Fibroblast of skin of left biceps (primary cell): ENCODE measurements at places on chromosomes 4 and X.

GRCh38 chr4:26015133-26015651 lies 101.2 kb downstream of the SMIM20 start:
- DNase-seq, result peak; percentile 93

GRCh38 chr4:25106363-25107151 lies 53.7 kb downstream of the SEPSECS start:
- no peak for DNase-seq

GRCh38 chr4:152224721-152225420 lies 311.0 kb downstream of the FBXW7 start:
- no peak for DNase-seq

- no peak for DNase-seq
Measured at GRCh38 chr4:94711635-94712034, 46.1 kb upstream of the BMPR1B start.

- DNase-seq, result peak; percentile 46
Measured at GRCh38 chr4:141410839-141411238, 190.1 kb downstream of the ZNF330 start.

DNA sequence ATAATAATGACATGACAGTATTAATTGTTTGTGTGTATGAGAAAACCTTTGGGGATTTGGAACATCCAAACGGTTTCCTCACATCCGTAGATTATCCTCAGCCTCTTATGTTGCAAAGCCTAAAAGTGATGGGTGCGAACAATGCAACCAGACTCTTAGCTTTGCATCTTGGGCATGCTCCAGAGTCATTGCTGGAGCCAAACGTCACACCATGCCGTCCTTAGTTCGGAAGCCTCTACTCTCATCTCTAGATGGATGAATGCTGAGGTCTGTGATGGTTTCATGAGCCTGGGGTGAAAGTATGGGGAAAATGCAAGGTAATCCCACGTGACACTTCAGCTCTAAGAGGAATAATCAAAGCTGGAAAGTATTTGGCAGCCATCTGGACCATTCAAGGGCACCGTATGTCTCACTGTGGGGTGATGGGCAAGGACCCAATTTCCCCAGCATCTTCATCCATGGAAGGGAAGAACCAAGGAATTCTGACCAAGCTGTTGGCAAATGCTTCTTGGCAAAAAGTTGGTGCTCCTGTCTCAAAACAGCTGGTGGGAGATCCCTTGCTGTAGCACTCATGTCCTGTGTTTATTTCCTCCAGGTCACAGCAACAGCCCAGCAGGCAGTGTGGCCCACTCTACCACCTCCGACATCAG lies 6.3 kb upstream of the RTL5 start:
- no peak for DNase-seq

DNA sequence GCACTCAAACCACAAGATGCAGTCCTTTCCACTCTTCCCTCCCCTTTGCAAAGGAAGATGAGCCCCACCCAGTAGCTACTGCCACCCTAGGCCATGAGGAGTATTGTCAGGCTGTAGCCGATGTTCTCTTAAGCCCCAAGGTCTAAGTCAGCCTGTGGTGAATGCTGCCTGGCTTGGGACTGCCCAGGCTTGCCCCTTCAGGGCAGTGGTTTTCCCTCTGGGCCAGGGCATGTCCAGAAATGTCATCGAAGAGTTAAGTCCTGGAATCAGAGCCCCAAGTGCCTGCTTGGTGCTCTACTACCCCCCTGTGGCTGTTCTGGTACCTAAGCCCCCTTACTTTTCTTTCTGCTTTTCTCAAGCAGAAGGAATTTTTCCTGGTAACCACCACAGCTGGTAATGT lies 11.8 kb upstream of the PGK1 start:
- no peak for DNase-seq

DNA sequence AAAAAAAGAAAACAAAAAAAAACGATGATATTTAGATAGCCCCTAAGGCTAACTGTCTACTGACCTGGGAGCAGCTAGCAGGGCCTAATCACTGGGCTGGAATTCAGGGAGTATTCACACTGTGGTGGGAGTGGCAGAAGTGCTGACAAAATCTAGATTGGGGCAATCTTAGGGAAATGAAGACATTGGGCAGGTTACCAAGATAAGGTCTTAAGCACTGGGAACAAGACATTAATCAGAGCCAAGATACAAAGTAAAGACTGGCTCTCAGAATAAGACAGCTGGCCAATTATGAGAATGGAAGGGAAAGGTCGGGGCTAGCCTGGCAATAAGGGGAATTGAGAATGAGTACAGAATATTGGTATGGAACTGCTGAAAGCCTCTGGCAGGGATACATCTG lies 100.2 kb upstream of the GRIA3 start:
- DNase-seq, result no peak

DNA sequence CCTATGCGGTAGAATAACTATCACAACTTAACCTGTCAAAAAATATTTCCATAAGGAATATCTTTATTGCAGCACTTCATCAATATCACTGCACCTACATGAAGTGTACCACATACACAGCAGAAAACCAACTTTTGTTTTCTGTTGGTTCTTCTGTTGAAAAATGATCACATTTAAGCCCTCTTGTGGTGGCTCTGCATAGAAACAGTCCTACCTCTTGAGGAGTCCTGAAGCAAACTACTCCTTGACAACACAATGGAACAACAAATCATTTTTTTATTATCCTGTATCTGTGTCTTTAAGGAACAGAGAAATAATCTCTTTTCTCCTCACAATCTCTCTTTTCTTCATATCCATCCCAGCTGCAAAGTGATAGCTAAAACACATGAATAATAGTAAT lies 39.8 kb upstream of the ATOH1 start:
- no peak for DNase-seq

- no peak for DNase-seq
Measured at GRCh38 chr4:138062929-138063328, 179.2 kb downstream of the SLC7A11 start.

GRCh38 chrX:152038804-152039203 lies 64.3 kb upstream of the GABRE start:
- no peak for DNase-seq

DNA sequence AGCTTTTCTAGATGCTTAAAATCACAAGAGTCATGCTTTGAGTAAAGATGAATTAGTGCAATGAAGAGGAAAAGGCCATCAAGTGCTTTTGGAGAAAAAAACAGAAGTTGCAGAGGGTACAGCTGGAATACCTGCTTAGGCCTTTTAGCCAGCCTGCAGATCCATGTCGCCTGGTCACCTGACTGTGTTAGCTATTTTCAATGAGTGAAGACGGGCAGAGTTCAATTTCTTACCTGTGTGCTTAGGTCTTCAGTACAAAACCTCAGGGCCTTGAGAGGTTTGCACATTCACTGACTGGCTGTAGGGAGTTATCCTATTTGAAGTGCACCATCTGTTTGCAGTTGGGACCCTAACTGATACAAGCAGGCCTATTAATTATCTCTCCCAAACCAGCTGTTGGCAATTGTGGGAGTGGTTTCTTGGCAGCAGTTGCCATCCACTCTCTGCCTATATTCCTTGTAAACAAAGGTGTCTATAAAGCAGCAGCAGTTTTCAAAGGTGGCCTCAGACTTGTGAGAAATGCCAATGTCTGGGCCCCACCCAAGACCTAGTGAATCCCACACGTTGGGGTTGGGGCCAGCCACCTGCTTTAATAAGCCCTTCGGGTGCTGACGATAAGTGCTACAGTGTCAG lies 16.3 kb upstream of the FAT1 start:
- no peak for DNase-seq

DNA sequence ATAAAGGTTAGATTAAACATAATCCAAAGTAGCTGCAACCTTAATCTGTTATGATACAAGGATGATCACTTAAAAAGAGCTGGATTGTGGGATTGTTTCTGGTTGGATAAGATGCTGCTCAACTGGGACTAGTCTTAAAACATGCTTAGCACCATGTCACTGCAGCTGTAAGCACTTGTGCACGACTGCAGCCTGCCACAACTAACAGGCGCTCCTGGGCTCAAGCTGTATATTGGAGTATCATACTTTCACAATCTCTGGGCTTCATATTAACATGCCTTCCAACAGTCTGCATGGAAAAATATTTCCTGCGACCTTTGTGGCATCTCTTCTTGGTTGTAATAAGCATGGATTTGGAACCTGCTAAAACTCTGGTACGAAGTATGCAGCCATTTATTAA lies 493.0 kb upstream of the PITX2 start:
- DNase-seq, result no peak

DNA sequence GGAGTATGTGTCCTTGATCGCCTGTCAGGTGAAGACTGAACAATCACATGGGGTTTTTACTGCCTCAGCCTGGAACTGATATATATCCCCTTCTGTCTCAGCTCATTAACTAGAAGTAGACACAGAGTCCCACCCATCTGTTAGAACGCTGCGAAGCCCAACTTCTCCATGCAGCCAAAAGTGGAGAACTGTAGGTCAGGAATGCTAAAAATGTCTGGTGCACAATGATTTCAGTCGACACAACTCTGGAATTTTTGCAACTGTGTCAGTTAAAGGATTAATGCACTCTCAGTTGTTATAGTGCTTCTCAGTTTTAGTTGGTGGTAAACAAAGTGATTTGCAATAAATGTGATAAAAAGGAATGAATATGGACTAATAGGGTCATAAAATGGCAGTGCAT lies 287.2 kb downstream of the INPP4B start:
- peak; percentile 39 for DNase-seq

- DNase-seq, result no peak
Measured at GRCh38 chr4:61406677-61407076, 206.6 kb downstream of the ADGRL3 start.

- no peak for DNase-seq
Measured at GRCh38 chr4:41257906-41258305, 1.2 kb downstream of the UCHL1 start.

GRCh38 chrX:51837451-51837850 lies 56.0 kb upstream of the MAGED1 start:
- no peak for DNase-seq

DNA sequence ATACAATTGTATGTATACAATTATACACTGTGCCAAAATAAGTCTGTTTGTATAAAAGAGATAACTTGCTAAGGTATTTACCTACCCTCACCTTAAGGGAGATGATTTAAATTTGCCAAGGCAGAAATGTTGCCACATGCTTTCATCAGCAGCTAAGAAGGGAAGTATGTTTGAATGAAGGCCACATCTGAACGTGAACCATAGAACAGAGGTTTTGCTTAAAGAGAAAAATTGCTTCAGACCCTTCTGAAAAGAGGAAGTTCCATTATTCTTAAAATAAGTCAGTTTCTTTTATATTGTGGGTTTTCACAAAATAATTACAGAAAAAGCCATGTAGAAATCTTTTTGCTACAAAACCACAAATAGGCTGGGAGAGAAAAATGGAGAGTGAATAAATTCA lies 621.5 kb upstream of the HTR2C start:
- no peak for DNase-seq

DNA sequence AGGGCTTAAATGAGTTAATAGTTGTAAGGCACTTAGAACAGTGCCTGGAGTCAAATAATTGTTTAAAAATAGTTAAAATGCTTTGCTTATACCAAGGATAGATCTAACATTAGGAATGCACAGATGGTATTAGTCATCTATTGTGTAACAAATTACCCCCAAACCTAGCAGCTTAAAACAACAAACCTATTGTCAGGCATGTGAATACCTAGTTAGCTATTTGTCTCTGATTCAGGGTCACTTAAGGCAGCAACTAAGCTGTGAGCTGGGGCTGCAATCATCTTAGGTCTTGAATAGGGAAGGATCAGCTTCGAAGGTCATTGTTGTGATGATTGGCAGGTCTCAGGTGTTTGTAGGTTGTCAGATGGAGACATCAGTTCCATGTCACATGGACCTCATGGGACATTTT lies 42.4 kb upstream of the AGA start:
- DNase-seq, result peak; percentile 84

GRCh38 chr4:3203971-3204431 lies 45.0 kb upstream of the MSANTD1 start:
- no peak for DNase-seq

GRCh38 chr4:139606579-139607501 lies 50.8 kb upstream of the SETD7 start:
- DNase-seq, result no peak

DNA sequence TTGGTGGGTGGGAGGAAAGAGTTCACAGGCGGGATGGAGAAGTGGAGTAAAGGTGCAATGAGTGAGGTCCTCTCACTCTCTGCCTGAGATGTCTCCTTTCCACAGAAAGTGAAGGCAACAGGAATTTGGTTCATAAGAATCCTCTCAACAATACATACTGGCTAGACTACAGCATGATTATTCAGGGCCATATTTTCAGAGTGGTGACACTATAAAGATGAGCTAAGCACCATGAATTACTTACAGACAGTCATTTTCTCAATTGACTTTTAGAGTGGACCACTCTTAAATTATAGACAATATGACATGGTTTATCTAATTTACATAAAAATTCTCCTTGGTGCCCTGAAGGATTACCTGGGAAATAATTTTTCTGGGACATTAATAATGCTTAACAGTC lies 286.1 kb upstream of the MAD2L1 start:
- no peak for DNase-seq

- no peak for DNase-seq
Measured at GRCh38 chr4:61143461-61143860, 56.7 kb upstream of the ADGRL3 start.

- peak; percentile 7 for DNase-seq
Measured at GRCh38 chr4:78951862-78952472, 12.7 kb upstream of the PAQR3 start.

DNA sequence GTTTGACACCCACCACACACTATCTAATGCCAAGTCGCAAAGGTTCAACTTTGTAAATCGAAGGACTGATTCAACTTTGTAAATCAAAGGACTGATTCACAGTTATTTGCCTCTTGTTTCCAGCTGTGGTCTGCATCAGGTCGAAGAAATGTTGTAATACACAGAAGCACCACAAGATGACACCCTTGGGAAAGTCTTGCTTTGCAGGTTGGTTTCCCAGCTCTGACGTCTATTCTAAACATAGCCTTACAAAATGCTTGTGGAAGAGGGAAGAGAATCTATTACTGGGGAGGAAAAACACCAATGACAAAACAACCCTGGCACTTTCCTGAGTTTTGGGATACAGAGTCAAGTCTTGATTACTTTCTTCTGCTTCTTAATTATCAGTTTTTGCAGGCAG lies 35.3 kb downstream of the SUPT20HL1 start:
- peak; percentile 13 for DNase-seq

DNA sequence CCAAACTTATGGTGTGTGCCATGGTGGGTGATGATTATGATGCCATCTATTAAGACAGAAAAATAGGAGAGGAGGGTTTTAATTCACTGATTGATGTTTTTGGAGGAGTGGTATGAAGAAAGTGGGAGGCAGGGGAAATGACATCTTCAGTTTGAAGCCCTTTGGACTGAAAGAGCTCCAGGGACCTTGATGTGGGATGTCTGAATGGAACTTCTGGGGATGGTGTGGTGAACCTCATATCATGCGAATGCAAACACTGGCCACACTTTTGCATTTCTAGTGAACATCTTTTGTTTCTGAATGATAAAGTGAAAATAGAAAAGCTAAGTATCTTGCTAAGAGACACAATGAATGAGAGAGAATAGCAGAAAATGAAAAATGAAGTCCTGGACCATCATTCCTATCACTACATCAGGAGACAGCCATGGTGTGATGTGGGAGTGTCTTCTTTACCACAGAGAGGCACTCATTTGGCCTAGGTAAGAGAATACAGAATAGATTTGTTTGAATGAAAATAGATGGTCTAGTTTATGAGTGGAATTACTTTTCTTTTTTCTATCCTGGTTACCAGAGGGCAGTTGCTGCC lies 123.5 kb downstream of the ZNF827 start:
- no peak for DNase-seq

GRCh38 chr4:171007618-171008390 lies 805.4 kb upstream of the GALNTL6 start:
- no peak for DNase-seq
